CMK (cell line): ENCODE measurements at places on chromosomes 3 and 15.

GRCh38 chr3:13223574-13224237 is 150.5 kb upstream of the IQSEC1 start:
- no peak for DNase-seq

GRCh38 chr3:190024912-190025311 is 95.8 kb downstream of the P3H2 start:
- DNase-seq, result no peak

DNA sequence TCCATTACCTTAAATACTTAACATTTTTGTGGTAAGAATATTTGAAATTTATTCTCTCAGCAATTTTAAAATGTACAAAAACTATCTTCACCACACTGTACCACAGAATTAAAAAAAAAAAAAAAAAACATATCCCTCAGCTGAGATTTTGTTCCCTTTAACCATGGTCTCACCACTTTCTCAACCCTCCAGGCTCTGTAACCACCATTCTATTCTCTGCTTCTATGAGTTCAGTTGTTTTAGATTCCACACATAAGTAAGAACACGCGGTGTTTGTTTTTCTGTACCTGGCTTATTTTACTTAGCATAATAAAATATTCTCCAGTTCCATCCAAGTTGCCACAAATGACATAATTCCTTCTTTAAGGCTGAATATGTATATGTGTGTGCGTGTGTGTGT is 41.5 kb downstream of the CSNK1G1 start:
- no peak for DNase-seq

GRCh38 chr3:128878556-128879124 is 780 bp upstream of the ACAD9 start:
- no peak for DNase-seq

DNA sequence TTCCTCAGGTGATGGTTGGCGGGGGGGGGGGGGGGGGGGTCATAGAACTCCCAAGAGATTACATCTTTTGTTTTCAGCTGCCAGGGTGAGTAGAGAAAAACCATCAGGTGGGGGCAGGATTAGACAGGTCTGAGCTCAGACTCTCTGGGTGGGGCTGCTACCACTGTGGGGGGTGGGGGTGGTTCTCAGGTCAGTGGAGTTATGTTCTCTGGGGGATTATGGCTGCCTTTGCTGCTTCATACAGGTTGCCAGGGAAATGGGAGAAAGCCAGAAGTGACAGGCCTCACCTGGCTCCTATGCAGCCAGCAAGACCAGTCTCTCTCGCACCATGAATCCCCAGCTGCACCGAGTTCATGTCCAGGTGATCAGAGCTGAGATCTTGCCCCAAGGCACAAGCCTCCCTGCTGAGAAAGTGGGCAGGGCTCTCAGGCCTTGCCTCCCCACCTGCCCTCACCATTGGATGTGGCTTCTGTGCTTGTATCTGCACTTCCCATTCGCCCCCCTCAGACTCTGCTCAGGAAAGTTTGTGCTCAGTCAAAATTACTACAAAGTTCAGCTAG is 828.1 kb downstream of the MCTP2 start:
- DNase-seq, result no peak

- DNase-seq, result no peak
Observed at GRCh38 chr3:98812851-98813374, 49.8 kb downstream of the ST3GAL6 start.

DNA sequence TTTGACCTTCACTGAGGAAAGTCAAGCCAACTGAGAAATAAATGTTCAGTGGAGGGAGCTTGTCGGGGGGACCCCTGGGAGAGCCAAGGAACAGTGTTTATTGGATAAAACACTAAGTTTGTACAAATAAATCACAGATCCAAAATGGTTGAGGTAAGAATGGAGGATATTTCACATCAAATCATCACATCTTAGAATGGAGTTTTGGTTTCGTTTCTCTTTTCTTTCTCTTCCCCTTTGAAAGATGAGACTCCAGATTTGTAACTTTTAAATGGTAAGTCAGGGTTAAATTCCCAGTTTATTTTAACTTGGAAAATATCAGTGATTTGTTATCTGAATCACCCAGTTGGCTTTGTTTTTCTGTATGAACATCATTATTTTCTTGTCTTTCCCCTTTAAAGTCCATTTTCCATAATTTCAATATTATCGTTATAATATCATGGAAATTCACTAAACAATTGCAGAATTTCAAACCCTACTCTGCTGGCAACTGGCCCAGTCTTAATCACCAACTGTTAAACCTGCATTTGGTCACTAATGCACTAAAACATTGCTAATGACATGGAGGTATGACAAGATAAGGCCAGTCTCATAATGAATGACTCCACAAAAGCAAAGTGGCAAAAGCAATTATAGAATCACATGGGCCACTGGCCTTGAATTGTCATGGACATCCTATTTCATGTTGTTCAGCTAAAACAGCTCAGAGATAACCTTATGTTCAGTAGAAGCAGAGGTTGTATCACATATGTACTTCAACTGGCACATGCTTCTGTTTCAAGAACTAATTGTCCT is 295.1 kb downstream of the SHOX2 start:
- no peak for DNase-seq

GRCh38 chr3:157263027-157263426 is 103.1 kb upstream of the CCNL1 start:
- no peak for DNase-seq

DNA sequence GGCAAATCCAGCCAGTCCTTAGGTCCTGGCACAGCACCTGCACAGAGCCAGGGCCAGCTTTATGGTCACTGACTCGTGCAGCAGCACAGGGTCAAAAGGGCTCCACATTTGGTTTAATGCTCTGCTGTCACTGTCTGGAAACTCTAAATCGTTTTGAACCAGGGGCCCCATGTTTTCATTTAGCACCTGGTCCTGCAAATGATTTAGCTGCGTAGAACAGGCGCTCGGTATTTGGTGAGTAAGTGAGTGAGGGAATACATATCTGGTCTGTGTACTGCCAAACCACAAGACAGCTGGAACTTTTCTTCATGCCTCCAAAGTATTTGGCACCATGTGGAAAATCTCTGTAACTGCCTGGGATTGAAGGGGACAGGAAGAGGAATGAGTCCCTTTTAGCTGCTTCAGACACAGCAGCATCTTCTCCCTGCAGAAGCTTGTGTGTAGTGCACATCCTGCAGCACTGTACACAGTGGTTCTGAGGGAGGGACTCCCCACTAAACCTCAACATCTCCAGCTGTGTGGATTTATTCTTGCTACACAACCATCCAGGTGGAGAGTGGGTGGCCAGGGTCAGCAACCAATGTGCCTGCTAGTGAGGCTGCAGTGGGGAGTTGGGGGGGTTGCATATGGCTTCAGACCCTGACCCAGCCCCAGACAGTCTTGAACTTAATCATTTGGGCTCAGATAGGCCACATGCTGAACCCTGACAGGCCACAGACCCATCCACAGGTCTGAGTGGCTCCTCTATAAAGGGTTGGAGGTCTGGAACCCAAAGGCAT is 1.1 kb downstream of the SH2D7 start:
- no peak for DNase-seq

GRCh38 chr3:134216851-134217250 is 33.8 kb downstream of the RYK start:
- no peak for DNase-seq

GRCh38 chr3:3734881-3735280 is 64.3 kb upstream of the LRRN1 start:
- DNase-seq, result no peak

DNA sequence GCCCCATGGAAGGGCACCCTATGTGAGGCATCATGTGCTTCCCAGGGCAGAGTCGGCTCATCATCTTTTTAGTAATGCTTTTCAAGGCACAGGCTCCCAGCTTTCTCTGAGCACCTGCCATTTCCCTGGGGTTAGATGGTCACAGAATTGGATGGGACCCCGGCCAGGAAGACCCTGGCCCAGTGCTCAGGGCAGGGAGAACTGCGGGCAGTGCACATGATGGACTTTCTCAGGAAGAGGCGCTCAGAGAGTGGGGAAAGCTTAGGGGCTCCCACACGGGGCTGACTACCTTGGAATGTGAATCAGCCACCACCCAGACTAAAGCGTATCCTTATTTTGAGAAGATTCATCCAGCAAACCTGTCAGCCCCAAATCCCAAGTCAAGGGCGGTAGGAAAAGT is 16.5 kb upstream of the SKOR1 start:
- no peak for DNase-seq
